Hematopoietic multipotent progenitor cell treated with erythropoietin and hydrocortisone succinate and interleukin-3 and kit ligand, for 6 days (in vitro differentiated cells): ENCODE measurements at places on chromosomes 5 and 9.
A peak's percentile ranks its signal among the peaks of the same experiment; 100 is the strongest.

DNA sequence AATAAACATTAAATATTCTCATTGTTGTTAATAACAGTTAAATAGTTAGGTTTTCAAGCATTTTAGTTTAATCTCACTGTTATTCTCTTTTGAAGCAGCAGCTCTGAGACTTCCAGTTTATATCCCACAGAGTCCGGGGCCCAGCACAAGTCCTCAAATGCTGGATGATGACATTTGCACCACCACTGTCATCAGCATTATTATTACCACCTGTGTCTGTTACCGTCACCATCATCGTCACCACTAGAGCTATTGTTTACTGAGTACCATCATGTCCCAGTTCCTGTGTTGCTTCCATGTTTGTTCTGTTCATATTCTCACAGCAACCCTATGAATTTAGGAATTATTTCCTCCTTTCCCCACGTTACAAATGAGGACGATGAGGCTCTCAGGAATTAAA, 169.2 kb upstream of the NR3C1 start:
- DNase-seq: no peak

- no peak for DNase-seq
These were observed 439.3 kb upstream of the DAB2 start for GRCh38 chr5:39863926-39864552.

DNA sequence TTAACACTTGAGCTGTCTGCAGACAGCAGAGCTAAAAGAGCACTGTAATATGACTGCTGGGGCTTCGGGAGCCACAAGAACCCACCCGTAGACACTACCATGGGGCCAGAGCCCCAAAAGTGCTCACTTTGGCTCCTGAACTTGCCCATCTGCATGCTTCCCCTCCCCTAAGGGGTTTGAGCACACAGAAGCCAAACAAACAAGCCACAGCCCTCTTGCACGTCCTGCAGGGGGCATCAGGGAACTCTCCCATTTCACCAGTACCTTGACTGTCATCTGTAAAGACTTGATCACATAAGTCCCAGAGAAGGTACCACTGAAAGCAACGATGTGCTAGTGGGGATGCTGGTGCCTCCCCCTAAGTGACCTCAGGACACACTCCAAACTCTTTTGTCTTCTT, 681.8 kb downstream of the SEMA5A start:
- peak; percentile 26 for DNase-seq

GRCh38 chr5:58629271-58630159, 46.6 kb downstream of the RAB3C start:
- peak; percentile 20 for DNase-seq

GRCh38 chr5:19835442-19835841, 152.6 kb downstream of the CDH18 start:
- no peak for DNase-seq

- no peak for DNase-seq
These were observed 221.6 kb downstream of the ACTL7B start for GRCh38 chr9:108634204-108634603.

DNA sequence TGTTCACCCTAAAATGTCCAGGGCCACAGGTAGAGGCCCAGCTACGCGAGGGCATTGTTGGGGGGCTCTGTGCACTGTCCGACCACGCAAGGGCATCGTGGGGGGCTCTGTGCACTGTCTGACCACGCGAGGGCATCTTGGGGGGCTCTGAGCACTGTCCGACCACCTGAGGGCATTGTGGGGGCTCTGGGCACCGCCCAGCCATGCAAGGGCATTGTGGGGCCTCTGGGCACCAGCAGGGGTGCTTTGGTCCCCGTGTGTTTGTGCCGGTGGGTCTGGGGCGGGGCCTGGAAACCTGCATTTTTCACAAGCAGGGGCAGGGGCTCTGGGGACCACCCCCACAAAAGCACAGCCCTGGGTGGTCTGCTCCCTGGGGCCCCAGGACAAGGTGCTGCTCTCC, 41.5 kb upstream of the RXRA start:
- no peak for DNase-seq

- DNase-seq: peak; percentile 93
These were observed 7.9 kb downstream of the PRR7 start for GRCh38 chr5:177454397-177455035.

- no peak for DNase-seq
These were observed 132.3 kb upstream of the MPDZ start for GRCh38 chr9:13411791-13412190.

GRCh38 chr9:96293498-96294158, 8.3 kb downstream of the HSD17B3 start:
- no peak for DNase-seq

DNA sequence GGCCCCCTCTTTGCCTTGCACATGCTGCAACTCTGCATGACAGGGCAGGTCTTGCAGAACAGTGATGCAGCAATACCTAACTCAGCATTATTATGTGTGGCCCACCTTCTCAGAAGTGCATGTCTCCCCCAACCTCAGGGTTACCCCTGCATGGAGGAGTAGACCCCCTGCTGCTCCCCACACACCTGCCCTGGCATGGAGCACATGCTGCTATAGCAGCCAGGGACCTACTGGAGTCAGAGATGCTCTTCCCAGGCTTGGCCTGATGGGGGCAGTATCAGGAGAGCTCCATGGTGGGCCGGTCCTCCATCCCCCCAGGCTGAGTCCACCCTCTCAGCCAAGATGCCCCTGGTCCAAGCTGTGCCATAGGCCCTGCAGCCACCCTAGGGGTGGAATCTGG, 13.2 kb upstream of the BOD1 start:
- peak; percentile 44 for DNase-seq

DNA sequence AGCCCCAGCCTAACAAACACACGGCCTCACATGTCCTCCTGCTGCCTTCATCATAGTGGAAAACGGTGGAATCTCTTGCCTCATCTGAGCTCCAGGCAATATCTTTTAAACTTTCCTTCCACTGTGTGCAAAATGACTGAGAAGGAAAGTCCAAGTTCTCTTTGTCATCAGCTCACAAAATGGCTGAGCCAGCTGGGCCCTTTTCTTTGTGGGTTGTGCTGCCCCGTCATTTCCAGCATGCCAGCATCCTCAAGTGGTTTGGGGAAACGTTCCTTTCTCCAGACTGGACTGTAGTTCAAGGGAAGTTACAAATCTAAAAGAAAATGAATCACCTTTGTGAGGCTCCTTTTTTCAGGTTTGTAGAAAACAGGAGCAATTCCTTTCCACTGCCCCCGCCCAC, 171.1 kb upstream of the FSTL4 start:
- DNase-seq: no peak

- no peak for DNase-seq
These were observed 440.0 kb downstream of the SEMA5A start for GRCh38 chr5:9105851-9106250.

DNA sequence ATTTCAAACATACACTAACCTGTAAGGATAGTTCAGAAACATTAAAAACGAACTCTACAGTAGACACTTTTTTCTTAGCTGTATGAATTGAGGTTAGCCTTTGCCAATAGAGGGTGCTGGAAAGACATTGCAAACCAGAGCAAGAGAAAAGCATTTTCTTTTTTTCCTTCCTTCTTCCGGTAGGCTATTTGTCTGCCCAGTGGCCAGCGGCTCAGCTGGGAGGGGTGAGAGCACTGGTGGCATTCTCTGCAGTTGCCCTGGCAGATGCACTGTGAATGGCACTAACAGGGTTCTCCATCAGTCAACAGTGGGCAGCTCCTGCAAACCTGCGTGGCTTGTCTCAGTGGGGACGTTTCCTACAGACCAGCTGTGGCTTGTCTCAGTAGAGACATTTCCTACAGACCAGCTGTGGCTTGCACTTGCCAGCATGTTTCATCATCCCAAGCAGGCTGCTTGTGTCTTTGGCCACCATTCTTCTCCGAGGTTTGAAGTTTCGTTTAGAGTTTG, 984.5 kb upstream of the CDH18 start:
- no peak for DNase-seq

DNA sequence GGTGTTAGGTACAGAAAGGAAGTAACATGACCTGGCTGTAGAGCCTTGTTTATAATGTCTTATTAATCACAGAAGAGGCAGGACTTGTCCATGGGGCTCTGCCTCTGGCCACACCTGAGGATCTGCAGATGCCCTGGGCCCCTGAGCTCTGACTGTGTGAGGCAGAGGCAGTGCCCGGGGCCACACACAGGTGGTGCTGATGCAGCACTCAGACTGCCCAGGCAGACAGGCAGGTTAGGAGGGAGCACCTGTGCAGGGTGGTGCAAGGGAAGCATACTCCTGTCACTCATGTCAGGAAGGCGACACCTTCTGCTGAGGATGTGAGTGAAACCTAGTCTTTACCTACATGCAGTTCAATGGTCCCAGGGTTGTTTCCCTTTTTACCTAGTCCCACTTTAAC, 88.7 kb downstream of the CFAP90 start:
- no peak for DNase-seq

GRCh38 chr5:153086486-153086885, 404.0 kb upstream of the GRIA1 start:
- DNase-seq: no peak

DNA sequence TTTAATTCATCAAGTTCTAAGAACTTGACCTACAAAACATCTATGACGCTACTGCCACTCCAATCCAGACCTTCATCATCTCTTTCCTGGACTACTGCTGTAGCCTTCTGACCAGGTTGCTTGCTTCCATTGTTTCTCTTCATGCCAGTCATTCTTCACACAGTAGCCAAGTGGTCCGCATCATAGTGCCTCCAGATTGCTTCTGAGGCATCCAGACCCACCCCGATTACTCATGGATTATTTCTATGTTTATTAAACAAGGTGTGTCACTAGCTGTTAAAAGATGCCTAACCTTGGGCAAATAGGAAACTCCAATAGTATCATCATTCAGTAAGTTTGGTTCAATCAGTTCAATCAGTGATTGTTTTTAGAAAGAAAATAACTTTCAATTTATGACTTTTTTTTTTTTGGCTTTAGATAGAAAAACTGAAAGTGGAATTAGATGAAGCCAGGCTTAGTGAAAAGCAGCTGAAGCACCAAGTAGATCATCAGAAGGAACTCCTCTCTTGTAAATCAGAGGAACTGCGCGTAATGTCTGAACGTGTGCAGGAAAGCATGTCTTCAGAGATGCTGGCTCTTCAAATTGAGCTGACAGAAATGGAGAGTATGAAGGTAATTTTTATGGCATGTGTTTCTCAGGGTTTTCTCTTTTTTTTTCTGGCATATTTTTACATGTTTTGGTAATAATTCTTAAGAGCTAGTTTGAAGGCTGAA, 9.5 kb downstream of the SPDL1 start:
- DNase-seq: no peak

GRCh38 chr5:37436146-37436934, 57.2 kb downstream of the WDR70 start:
- DNase-seq: no peak

DNA sequence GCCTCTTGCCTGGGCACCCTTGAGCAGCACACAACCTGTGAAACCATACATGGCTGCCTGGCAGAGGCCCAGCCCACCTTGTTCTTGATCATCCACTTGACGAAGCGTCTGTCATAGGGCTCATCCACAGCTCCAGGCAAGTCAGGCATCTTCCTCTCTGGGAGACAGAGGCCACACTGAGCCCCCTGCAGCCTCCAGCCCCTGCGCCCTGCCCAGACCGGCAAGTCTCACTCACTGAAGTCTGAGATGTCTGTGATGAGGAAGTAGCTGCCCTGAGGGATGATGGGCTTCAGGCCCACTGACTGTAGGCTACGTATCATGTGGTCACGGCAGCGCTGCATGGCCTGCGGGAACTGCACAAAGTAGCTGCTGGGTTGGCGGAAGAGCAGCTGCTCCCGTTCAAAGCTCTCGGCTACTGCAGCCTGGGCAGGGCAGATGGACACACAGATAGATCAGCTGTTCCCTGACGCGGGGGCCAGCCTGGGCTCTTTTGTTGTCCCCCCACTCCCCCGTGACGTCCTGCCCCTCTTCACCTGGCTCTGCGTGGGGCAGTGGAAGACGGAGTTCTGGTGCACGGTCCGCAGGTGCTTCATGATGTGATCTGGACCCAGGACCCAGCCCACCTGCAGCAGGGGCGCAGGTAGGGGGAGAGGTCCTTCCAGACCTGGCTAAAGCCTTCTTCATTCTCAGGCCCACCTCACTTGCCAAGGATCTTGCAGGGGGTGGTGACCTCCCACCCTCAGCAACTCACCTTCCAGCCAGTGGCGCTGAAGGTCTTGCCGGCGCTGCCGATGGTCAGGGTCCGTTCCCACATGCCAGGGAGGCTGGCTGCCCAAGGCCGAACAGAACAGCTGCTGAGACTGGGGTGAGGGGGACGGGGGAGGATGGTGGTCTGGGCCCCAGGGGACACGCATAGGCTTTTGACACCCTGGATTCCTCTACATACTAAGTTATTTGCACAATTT, 5.9 kb upstream of the SPOUT1 start:
- no peak for DNase-seq

- no peak for DNase-seq
These were observed at the start of gene RORB for GRCh38 chr9:74496819-74497747. Gene RORB (plus strand): TSS chr9:74497335. CDS start chr9:74497977, 642 bp downstream.

- DNase-seq: no peak
These were observed 25.1 kb upstream of the SHB start for GRCh38 chr9:38094165-38094564.

DNA sequence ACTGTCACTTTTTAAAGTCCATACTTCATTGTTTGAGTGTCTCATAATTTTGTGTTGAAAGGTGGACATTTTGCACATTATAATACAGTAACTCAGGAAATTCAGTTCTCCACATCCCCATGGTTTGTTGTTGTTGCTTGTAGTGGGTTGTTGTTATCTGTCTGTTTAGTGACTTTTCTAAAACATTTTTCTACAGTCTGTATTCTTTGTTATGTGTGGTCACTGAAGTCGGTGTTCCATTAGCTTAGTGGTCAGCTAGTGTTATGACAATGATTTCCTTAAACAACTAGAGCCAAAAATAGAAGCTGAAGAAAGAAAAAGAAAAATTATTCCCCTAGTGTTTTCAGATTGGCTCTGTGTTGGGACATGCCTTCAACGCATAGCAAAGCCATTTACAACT, 5.6 kb upstream of the IL33 start:
- no peak for DNase-seq

DNA sequence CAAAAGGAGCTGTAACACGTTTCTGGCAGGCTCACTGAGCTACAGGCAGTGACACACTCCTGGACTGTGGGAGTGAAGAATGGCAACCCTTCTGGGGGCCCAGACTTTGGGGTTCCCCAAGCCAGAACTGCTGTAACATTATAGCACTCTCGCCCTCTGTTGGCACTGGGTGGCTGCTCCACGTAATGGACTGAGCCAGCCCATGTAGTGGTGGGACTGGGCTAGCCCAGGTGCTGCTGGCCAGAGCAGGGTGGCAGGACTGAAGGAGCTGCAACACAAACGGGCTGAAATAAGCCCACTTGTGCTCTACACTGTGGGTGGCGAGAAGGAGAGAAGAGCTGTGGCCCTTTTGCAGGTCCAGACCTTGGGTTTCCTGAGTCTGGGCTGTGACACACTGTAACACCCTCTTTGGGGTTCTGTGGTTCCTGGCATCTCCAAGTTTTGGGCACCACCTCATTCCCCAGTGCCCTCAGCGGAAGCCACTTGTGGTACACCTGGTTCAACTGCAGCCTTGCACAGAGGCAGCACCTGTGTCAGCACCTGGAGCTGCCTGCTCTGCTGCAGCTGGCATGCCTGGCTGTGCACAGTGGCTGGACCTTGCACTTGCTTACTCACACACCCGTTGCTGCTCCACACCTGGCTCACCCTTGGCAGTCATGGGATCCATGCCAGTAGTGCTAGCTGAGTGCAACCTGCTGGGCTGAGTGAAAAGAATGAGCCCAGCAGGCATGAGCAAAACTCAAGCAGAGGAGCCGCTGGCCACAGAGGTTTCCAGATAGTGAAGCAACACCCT, 95.0 kb upstream of the PRR16 start:
- DNase-seq: no peak

- DNase-seq: no peak
These were observed 9.0 kb upstream of the CPLX2 start for GRCh38 chr5:175862131-175863012.

GRCh38 chr5:164073081-164073480, 567.7 kb downstream of the MAT2B start:
- no peak for DNase-seq

GRCh38 chr9:656926-657568, 184.4 kb upstream of the DMRT1 start:
- DNase-seq: no peak
